ENCODE measurements at places on chromosomes 6 and 20.
A peak's percentile ranks its signal among the peaks of the same experiment; 100 is the strongest.

GRCh38 chr6:41049521-41049920 lies 3.5 kb upstream of the APOBEC2 start:
- no peak for DNase-seq

- DNase-seq, result no peak
Measured at GRCh38 chr20:17823409-17824144, 123.8 kb downstream of the BANF2 start.

DNA sequence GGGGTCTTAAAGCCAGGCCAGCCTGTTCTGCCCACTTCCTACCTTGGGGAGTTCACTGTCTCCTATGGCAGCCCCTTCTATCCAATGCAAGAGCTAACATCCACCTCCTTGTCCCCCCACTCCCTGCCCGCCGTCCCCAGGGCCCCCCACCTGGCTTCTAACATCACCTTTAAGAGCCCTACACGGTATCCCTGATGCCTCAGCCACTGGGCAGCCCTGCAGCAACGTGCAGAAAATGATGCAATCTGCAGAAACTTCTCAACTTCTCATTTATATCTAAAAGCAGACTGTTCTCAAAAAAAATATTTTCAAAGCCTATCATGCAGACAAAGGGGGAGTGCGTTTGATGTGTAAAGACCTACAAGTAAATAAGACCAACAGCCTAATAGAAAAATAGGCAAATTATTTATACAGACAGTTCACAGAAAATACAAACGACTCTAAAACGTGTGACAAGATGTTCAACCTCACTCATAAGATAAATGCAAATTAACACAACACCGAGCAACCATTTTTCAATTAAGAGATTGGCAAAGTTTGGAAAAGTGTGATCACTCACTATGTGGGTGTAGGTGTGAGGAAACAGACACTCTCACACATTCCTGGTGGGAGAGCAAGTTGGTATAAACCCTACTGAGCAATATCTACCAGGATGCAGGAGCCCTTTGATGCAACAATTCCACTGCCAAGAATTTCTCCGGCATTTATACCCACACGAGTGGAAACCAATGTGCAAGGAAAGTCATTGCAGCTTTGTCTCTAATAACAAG lies 15.1 kb upstream of the HCK start:
- DNase-seq, result no peak

- DNase-seq, result no peak
Measured at GRCh38 chr6:121887724-121888123, 452.3 kb downstream of the GJA1 start.

GRCh38 chr20:61895016-61895415 lies 170.7 kb downstream of the TAF4 start:
- no peak for DNase-seq

- no peak for DNase-seq
Measured at GRCh38 chr20:18971121-18971520, 157.5 kb downstream of the SCP2D1 start.

DNA sequence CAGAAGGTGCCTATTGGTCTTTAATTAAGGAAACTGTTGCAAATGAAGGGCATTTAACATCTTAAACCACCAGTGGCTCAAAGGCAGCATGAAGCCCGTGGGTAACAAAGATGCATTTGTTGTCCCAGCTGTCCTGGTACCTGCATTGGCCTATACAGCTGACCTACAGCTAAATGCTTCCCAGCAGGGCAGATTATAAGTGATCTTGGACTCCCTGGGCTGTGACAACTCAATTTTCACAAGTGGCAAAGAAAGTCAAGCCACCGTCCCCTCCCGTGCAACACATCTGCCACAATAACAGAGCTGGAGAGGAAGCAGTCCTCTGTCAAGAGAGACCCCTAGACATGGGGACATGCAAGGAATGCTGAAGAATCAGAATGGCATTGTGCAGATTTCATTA lies 31.5 kb upstream of the EDN3 start:
- no peak for DNase-seq

DNA sequence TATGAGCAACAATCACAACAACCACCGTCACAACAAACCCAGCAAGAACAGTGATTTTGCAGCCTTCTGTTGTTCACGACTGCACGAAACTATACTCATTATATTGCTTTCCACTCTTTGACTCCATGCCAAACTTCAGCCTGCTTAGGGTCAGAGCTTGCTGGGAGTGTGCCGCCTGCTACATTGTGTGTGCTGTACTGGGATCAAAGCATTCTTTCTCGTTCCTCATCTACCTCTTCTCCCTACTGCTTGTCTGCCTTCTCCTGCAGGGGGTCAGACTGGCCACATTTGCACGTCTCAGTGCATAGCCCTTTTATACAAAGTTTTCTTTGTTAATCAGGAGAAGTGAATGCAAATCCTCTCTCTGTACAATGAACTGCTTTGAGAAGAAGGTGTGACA lies 401.6 kb upstream of the CITED2 start:
- DNase-seq, result no peak

GRCh38 chr6:36688739-36689075 lies 8.9 kb upstream of the RAB44 start:
- no peak for DNase-seq

GRCh38 chr6:21599051-21599696 lies 5.6 kb downstream of the SOX4 start:
- no peak for DNase-seq

DNA sequence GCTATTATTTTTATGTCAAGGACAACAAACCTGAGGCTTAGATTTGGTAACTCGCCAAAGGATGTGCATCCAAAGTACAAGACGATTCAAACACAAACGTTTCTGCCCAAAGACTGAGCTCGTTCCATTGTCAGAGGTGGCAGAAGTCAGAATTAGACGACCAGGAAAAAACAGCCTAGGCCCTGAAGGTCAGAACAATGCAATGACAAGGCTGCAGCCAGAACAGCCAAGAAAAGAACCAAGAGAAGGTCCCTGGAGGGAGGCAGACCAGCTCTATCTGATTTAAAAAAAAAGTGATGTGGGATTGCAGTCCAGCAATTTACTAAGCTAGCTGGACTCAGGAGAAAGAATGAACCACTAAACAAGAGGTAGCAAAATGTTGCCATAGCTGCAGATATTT lies 54.2 kb downstream of the NCOA7 start:
- no peak for DNase-seq

- no peak for DNase-seq
Measured at GRCh38 chr6:133315811-133316210, 74.7 kb downstream of the EYA4 start.

DNA sequence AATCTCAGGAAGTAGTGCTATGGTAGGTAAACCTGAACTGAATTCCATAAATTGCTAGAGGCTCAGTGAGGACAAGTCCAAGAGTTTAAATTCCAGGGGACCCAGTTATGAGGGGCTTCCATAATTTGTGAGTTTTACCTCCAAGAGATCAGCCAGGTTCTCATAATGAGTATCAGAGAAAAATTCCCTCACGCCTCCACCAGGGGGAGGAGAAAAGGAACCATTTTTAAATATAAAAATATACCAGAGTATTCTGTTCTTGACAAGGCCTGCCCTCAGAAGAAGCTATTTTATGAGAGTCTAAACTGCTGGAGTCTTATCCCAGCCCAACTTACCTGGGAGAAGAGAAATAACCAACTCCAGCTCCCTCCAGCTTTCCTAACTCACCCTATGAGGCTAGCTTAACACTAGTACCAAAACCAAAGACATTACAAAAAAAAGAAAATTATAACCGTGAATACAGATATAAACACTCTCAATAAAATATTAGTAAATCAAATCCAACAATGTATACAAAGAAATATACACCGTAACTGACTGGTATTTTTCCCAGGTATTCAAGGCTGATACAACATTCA lies 158.7 kb downstream of the TFAP2A start:
- DNase-seq, result no peak

- no peak for DNase-seq
Measured at GRCh38 chr6:148516217-148516616, 173.6 kb downstream of the SASH1 start.

GRCh38 chr6:14734052-14734415 lies 511.8 kb upstream of the JARID2 start:
- no peak for DNase-seq

DNA sequence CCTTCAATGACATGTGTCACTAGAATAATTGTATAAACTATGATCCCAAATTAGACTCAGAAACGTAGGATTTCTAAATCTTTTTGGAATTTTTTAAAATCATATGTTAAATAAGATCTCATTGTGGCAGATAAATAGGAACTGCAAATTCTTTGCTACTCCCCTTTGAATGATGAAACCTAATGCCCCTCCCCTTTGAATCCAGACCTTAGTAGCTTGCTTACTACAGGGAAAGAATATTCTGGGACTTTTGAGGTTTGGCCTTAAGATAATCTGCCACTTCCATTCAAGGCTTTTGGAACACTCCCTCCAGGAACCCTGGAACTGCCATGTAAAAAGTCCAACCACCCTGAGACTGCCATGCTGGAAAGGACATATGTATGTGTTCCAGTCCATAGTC lies 7.1 kb downstream of the TDP2 start:
- no peak for DNase-seq

- no peak for DNase-seq
Measured at GRCh38 chr6:106145144-106145543, 59.0 kb downstream of the PRDM1 start.

DNA sequence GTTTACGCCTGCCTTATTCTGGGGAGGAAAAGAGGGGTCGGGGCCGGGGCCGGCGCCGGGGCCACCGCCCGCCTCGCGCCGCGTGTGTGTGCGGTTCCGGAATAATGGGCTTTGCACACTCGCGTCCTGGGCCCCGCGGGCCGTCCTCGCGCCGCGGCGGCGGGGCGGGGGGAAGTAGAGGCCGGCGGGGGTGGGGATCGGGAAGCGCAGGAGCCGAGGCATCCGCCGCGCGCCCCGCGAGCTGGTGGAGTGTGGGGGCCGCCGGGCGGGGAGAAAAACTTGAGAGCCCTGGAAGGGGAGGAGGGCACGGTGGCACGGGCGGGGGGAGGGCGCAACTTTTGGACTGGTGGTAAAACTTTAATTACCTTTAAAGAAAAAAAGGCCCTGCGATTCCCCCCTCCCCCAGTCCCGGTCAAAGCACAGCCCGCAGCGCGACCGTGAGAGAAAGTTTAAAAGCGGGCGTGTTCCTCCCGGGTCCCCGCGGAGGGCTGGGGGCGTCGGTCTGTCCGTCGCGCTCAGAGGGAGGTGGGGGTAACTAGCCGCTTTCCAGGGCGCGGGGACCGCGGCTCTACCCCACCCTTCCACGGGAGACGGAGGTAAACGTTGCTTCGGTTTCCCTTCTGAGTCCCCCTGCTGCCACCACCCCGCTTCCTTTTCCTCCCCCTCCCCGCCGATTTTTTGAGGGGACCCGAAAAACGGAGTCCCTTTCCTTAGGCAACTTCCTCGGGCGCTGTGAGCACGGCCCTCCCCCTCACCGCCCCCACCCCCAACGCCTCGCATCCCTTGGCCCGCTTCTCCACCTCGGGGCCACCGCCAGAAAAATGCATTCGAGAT lies 1.9 kb downstream of the L3MBTL3 start:
- DNase-seq, result no peak

- DNase-seq, result no peak
Measured at GRCh38 chr20:6612606-6612923, 154.9 kb upstream of the BMP2 start.

GRCh38 chr6:157405986-157406385 lies 25.0 kb downstream of the ZDHHC14 start:
- DNase-seq, result no peak

DNA sequence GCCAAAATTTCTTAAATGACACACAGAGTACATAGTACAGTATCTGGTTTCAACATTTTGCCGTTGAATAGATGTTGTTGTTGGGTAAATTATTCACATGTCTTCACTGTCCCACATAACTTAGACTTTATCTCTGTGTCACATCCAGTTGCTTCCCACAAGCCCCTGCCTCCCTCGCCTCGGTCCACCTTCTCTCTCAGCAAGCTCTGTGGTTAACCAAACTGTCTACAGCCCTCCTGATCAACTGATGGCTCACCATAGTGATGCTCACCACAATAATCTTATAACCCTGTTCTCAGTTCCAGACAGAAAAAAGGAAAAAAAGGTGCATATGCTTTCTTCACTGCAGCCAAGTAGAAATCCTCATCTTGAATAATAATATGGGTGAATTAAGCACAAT lies 23.0 kb downstream of the IL17F start:
- DNase-seq, result no peak

DNA sequence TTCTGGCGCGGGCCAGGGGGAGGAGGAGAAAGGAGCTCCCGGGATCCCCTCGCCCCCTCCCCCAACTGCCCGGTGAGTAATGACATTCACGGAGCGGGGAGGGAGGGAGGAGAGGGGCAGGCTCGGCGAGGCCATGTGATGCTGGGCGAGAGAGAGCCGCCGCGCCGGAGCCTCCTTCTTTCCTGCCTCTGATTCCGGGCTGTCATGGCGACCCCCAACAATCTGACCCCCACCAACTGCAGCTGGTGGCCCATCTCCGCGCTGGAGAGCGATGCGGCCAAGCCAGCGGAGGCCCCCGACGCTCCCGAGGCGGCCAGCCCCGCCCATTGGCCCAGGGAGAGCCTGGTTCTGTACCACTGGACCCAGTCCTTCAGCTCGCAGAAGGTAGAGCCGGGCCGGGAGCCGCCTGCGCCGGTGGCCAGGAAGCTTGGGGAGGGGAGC lies at the start of gene GDAP1L1:
GDAP1L1 (plus strand) TSS at position 178 of the 441 bp plus-strand sequence; CDS start at position 205, 27 bp downstream.
- no peak for DNase-seq

DNA sequence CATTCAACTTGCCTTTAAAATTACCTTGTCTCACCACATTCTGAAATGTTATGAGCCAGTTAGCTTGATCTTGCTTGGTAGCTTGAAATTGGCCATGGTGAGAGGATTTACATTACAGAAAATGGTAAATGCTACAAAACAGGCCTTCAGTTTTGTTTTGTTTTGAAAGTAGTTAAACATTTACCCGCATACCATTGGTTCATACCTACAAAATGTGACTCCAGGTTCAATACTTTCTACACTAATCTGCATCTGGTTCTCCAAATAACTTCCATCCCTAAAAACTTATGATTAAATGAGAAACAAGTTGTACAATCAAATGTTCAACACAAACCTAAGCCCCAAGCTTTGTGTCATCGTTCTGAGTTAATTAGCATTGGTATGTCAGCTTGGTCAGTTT lies 30.5 kb upstream of the MYBL2 start:
- DNase-seq, result no peak

DNA sequence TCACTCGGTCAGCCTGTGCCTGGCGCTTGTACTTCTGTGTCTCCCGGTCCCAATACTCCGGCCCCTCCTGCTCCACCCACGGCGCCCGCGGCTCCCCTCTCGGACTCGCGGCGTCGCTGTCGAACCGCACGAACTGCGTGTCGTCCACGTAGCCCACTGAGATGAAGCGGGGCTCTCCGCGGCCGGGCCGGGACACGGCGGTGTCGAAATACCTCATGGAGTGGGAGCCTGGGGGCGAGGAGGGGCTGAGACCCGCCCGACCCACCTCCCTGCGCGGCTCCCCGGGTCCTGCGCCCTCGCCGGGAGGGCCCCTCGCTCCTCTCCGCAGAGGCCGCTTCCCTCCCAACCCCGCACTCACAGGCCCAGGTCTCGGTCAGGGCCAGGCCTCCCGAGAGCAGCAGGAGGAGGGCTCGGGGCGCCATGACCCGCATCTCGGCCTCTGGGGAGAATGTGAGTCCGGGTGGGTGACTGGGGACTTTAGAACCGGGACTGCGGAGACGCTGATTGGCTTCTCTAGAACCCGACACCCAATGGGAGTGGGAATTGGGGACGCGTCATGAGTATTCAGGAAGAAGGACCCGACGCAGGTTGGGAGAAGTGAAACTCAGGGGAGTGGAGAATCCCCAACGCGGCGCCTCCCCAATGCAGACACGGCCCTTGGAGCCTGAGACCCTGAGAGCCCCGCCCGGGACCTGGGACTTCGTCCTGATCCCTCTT lies at the start of gene HLA-C:
HLA-C (minus strand) TSS at position 452 of the 717 bp plus-strand sequence; CDS start at position 431, 21 bp downstream.
- peak; percentile 92 for DNase-seq

Data from caudate nucleus (tissue), 63 donors.